Activated naive CD4-positive, alpha-beta T cell treated with Interleukin-2 at 50 U/mL for 16 hours (primary cell): ENCODE measurements at places on chromosomes 2 and 18.

DNA sequence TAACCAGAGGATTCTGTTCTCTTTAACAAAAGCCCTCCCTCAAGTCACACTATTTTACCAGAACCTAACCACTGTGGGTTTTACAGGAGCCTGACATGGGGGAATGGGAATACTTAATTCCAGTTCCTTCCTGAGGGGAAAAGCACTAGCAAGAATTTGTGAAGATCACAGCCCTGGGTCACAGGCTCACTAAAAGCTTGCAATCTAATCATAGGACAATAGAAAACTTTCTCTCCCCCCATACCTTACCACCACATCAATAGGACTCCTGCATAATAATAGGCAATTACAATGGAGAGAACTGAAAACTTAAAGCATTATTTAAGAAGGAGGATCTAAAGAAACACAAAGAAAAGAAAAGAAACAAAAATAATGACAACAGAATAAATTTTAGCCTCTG, 225.8 kb upstream of the ZNF804A start:
- DNase-seq = no peak

GRCh38 chr2:43038034-43038695, 188.2 kb downstream of the ZFP36L2 start:
- no peak for DNase-seq

DNA sequence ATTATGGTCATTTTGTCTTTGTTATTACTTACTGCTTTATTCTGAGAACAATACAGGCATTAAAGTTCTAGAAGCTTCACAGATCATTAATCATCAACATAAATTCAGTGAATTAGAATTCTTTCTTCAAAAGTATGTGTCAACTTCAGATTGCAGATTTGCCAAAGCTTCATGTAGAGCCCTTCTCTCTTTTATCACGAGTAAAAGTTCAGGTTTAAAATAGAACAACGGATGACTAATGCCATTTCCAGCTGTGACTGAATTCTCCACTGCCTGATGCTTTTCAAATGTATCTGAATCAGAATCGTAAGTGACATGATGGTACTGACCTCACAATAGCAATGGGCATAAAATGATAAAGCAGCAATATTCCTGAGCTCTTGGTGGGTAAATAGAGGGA, 116.0 kb downstream of the ABCA12 start:
- no peak for DNase-seq

GRCh38 chr2:196369967-196370366, 198.6 kb upstream of the STK17B start:
- DNase-seq = no peak

DNA sequence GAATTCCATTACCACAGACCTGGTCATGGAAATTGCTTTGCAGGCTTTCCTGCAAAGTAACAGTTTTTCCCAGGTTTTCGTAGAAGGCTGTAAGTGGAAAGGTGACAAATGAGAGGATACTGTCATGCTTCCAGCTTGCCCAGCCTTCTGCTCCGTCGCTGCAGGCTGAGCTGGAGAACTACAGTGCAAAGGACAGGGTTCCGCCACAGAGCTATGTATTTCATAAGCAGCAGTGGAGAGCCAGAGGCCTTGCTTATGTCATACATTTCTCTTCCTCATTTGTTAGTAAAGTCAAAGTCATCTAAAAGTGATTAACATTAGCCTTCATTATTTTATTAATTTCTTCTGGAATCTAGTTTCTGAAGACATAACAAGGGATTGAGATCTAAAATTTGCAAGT, 72.9 kb upstream of the RBM44 start:
- no peak for DNase-seq
